Mucosa of descending colon (tissue), 3 donors: ENCODE measurements at places on chromosomes 3 and 15.

- no peak for DNase-seq
These were observed 175.5 kb downstream of the KCNMB2 start for GRCh38 chr3:178711753-178712152.

GRCh38 chr15:74458473-74458872, 2.5 kb downstream of the UBL7 start:
- DNase-seq, result no peak

- no peak for DNase-seq
These were observed 29.0 kb downstream of the POMGNT2 start for GRCh38 chr3:43076857-43077256.

GRCh38 chr15:49815950-49816349, 195.1 kb downstream of the DTWD1 start:
- DNase-seq, result no peak

DNA sequence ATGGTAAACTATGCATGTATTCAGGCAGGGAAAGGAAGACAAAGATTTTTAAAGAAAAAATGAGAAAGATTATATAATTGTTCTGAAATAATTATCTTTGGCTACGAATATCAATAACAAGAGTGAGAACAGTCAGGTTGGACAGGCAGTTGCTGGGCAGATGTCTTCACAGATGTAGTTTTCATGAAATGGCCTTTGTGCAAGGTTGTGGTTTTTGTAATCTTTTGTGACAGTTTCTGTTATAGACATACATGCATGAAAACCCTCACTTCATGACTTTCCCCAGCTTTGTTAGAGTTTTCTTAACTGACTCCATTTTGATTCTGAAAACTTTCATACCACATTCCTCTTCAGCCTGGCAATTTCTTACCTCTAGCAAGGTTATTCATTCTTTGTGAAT, 34.9 kb upstream of the SLC25A36 start:
- no peak for DNase-seq

DNA sequence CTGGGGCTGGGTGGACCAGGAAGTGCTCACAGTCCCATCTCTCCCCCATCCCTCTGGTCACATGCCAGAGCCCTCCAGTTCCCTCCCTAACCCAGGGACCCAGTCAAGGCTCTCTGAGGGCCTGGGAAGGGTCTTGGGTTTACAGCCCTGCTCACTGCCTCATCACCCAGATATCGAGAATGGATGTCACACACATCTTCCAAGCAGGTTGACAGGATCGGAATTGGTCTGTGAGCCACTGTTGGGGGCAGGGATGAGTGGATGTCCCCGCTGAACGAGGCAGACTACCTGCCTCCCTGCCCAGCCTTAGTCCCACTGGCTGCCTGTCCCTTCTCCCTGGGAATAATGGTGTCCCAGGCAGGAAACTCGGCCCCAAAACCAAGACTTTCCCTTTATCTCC, 20.0 kb upstream of the GOLGA6C start:
- no peak for DNase-seq

DNA sequence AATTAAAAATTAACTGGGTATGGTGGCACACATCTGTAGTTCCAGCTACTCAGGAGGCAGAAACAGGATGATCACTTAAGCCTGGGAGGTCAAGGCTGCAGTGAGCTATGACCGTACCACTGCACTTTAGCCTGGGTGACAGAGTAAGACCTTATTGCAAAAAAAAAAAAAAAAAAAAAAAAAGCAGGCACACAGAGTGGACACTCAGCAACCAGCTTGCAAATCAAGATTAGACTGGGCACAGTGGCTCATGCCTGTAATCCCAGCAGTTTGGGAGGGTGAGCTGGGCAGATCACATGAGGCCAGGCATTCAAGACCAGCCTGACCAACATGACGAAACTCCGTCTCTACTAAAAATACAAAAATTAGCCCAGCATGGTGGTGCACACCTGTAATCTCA, 5.4 kb downstream of the CLN6 start:
- no peak for DNase-seq

DNA sequence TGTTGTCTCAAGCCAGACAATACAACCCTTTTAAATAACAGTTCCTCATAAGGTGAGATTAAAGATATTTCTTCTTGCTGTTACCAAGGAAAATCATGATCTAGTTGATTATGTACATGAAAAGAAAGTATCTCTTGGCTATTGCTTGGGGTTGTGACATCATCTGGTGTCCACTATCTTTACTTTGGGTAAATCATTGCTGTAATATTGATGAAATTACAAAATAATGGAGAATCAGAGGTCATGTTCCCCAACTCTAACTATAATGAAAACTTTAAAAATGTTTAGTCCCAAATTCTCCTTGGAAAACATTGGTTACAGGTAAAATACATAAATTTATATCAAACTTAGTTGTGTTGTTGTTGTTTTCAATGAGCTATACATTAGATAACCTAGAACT, 142.2 kb downstream of the ARPP21 start:
- no peak for DNase-seq

- no peak for DNase-seq
These were observed 82.1 kb downstream of the MYO1E start for GRCh38 chr15:59290295-59291212.

DNA sequence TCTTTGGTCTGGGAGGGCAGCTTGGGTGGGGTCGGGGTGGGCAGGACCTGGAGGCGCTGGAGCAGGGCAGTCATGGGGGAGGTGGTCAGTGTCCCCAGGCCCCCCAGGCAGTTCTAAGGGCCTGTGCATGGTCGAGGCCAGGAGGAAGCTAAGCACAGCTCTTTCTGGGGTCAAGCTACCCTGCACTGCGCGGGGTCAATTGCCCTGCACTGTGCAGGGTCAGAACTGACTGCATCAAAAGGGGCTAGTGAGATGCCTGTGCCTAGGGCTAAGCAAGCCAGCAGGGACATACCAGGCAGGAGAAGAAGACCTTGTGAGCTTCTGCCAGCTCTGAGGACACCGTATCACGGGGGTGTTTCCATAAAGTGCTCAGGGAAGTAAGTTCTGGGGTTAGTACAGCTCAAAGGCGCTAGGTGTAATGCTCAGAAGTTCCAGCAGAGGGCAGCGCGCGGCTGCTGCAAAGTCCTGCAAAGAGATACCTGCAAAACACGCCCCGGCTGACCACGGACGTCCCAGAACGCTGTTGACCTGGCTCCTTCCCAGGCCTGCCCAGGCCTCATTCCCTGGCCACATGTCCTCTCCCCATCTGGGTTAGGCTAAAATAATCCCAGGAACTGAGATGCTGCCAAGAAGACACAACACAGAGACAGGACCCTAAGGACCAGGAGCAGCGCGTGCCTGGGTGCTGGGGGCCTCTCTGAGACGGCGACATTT, 18.8 kb upstream of the IQSEC1 start:
- peak; percentile 89 for DNase-seq

DNA sequence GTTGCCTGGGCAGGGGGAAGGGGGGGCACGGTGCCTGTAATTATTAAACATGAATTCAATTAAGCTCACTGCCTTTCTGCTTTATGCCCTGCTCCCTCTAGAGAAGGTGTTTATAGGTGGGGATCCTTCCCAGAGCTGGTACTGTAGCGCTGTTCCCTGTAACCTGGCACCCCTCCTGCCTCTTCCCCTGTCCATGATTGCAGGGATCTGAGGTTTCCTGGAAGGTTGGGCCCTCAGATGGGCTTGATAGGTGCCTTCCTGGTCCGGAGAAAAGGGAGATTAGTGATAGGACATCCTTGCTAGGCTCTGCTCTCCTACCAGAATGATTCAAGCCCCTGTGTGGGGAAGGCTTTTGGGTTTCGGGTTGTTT, 2.1 kb upstream of the FAM131A start:
- DNase-seq, result no peak

- DNase-seq, result no peak
These were observed at the start of gene DNASE1L3 for GRCh38 chr3:58210761-58211460. Gene DNASE1L3, minus strand, starts transcription at chr3:58210972. Its CDS starts 66 bp downstream, at chr3:58210906.

- DNase-seq, result no peak
These were observed 1.1 kb downstream of the KCNH8 start for GRCh38 chr3:19149368-19149767.

DNA sequence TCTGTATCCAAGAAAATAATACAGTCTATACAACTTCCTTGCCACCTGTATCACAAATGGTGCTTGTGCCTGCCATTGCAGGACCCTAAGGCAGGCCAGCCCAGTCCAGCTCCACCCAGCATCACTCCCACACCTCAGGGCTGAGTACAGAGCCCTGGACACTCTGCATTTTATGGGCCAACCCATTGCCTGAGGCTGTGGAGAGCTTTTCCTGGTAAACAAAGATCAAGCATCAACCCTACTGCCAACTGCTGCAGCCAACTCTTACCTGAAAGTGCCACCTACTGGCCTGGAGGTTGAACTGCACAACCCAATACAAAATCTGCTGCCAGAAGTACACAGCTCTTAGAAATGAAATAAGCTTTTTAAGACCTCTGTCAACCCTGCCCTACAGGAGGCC, 1082.2 kb downstream of the NAALADL2 start:
- DNase-seq, result no peak

GRCh38 chr3:158483701-158484235, 87.2 kb upstream of the MLF1 start:
- DNase-seq, result no peak

GRCh38 chr3:128201158-128201755, 48.0 kb downstream of the EEFSEC start:
- no peak for DNase-seq

DNA sequence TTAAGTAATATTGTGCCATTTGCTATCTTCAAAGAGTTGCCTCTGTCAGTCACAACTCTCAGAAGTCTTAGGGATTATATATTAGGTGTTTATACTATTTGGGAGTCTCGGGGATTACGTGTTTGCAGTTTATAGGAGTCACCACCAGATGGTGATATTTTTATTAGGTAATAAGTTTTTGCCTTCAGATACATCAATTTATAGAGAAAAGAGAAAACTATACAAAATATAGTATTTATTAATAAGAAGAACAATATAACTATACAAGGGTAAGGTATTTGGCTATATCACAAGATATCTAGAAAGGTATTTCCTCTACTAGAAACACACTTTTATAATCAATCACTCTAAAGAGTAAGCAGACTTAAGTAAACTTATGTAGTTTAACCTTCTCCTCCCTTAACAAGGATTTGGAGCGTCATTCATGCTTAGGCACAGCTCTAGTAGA, 10.7 kb upstream of the DHX36 start:
- DNase-seq, result no peak

GRCh38 chr15:51401872-51402517, 60.5 kb downstream of the GLDN start:
- DNase-seq, result no peak

DNA sequence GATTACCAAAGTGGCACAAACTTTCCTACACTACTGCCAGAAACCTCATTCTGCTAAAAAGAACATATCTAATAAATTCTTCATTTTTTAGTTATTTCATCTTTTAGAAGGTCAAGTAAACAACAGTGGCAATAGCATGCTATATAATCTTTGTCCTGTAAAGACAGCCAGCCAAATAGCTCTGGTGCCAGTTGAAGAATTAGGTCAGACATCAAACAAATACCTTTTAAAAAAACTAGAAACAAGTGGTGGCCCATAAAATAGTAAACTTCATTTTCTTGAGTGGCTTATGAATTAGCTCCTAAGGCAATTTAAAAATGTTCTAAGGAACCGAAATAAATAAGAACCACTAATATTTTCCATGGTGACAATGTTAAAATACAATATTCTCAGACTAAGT, 19.5 kb downstream of the CCDC14 start:
- no peak for DNase-seq

DNA sequence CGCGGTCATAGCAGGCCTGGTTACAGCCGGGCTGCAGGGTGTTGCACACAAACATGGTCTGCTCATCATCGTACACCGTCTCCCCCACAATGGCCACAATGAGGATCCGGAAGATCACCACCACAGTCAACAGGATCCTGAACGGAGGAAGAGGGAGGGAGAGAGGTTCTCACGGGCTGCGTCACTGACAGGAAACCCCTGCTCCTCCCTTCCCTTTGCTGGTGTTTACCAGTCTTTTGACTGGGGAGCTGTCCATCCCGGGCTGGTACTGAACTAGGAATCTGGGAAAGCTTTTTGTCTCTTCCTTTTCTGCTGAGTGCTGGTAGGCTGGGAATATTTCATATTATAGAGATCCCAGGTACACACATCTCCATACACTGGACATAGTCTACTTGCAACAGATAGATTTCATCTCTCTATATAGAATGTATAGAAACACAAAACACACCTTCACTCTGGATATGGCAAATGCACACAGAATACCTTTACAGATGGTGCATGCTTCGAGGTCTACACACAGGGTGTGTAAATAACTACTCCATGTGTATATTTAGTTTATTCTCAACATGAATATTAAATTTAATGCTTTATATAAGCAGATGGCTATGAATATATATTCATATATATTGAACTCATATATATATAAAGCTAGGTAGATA, 1.4 kb downstream of the GJD2 start:
- DNase-seq, result peak; percentile 3

- DNase-seq, result peak; percentile 87
These were observed 30.2 kb upstream of the ATOSA start for GRCh38 chr15:52709187-52709981.

- DNase-seq, result no peak
These were observed 425.1 kb upstream of the NECTIN3 start for GRCh38 chr3:110646496-110646895.

DNA sequence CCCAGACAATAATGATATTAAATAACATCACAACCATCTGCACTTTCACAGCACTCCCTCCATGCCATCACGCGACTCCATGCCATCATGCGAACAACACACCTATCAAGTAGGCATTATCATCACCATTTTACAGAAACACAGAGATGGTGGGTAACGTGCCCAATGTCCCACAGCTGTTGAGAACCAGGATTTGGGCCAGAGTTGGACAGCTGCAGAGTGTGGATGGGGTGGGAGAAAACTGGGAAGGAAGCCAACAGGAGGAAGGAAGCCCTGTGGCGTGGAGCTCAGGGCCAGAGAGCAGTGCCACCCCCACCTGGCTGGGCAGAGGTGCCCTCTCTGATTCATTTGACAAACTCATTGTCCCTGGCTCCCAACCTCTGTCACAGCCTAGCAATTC, 29.0 kb downstream of the RBPMS2 start:
- DNase-seq, result no peak

DNA sequence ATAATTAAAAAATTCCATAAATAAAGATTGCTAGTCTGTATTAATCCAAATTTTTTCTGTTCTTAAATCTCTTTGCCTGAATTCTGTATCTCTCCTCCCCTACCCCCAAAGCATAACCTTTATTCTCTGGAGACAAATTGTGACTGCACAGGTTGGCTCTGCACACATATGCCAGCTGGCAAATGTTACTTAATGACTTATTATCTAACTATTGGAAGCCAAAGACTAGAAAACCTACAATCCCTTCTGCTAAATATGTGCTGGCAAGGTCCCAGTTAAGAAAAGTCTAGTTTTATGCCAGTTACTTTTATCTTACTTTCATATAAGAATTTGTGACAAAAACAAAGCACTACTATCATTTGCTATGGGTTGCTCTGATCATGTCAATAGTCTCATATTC, 569.3 kb downstream of the MECOM start:
- DNase-seq, result no peak

- peak; percentile 78 for DNase-seq
These were observed at the start of gene MYLK for GRCh38 chr3:123884203-123884831. Gene MYLK, minus strand, starts transcription at chr3:123884332. Its CDS starts 90,491 bp downstream, at chr3:123793841.

DNA sequence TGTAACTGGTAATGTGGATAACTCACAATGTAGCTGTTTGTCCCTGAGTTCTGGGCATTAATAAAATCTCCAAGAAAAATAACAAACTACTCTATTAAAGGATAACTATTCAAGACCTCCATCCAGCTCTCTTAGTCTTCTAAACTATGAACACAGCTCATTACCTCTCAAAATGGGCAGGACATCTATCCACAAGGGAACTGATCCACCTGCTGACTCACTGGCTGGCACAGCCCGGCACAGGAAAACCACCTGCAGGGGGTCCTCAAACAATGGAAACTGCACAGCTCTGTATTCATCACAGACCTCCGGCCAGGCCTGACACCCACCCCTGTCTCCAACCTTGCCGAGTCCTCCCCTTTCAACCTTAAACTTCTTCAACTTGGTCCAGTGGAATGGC, 255.4 kb downstream of the TJP1 start:
- DNase-seq, result no peak
